Posterior vena cava (tissue), 2 donors: ENCODE measurements at places on chromosomes 3 and 15. TPM values are rescaled to one million over a fixed set of nuclear protein-coding genes. Genes with fewer than 3 reads are reported as not detected.

- no peak for DNase-seq
Observed at GRCh38 chr15:80557441-80558234, 137.5 kb upstream of the ABHD17C start.

GRCh38 chr3:108209579-108209978, 12.6 kb downstream of the IFT57 start:
- DNase-seq: no peak

The SLC28A2 gene
- total RNA-seq: not detected

GRCh38 chr15:67784090-67784781, 41.1 kb upstream of the SKOR1 start:
- DNase-seq: no peak

The FBXO40 gene
- 0.83 TPM for total RNA-seq

GRCh38 chr3:122012821-122013220, 9.2 kb downstream of the ILDR1 start:
- DNase-seq: no peak

- no peak for DNase-seq
Observed at GRCh38 chr3:187916072-187916471, 170.8 kb upstream of the BCL6 start.

DNA sequence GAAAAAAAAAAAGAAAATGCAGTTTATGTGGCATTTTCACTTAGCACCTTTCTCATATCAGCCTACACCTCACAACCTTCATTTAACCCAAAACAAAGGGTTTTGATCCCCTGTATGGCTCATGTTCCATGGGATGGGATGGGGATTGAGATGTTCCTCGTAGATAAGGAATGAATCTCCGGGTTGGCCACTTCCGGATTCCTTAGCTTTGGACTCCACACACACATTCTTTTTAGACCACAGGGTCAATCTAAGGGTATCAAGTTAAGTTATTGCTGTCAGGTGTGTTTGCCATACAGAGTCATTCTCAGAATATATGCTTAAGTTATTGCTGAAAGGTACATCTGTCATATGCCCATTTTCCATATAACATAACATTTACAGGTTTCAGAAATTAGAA, 301.4 kb upstream of the TGFBR2 start:
- no peak for DNase-seq

The RHOV gene
- not detected for total RNA-seq

The CTXND1 gene
- total RNA-seq: not detected

- no peak for DNase-seq
Observed at GRCh38 chr3:123011447-123011846, 16.1 kb downstream of the SEMA5B start.

The CASR gene
- total RNA-seq: not detected

The ETV5 gene
- 26.0 TPM for total RNA-seq

The SPPL2A gene
- 98.9 TPM for total RNA-seq

GRCh38 chr15:61069394-61070075, 159.6 kb downstream of the RORA start:
- DNase-seq: no peak

- peak; percentile 77 for DNase-seq
Observed at GRCh38 chr3:53238051-53238850, 17.6 kb downstream of the TKT start.

GRCh38 chr3:165192610-165193192, 3.5 kb downstream of the SLITRK3 start:
- no peak for DNase-seq

DNA sequence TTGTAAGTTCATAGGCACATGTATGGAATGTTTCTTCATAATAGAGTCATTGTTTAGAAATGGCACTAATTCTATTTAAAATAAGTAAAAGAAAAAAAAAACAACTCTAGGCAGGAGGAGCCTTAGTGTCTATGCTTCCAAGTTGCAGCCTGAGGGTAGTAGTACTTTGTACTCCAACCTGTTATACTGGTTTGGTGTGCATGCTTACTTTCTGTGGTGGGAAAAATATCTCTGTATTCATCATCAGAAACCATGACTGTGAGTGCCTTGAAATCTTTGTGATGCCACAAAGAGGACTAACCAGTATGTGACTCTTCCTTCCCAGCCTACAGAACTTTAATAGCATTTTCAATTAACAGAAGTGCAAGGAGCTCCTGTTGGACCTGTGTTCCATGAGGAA, 4.4 kb downstream of the NAALADL2 start:
- DNase-seq: no peak

- no peak for DNase-seq
Observed at GRCh38 chr3:2967871-2968270, 142.3 kb downstream of the IL5RA start.

DNA sequence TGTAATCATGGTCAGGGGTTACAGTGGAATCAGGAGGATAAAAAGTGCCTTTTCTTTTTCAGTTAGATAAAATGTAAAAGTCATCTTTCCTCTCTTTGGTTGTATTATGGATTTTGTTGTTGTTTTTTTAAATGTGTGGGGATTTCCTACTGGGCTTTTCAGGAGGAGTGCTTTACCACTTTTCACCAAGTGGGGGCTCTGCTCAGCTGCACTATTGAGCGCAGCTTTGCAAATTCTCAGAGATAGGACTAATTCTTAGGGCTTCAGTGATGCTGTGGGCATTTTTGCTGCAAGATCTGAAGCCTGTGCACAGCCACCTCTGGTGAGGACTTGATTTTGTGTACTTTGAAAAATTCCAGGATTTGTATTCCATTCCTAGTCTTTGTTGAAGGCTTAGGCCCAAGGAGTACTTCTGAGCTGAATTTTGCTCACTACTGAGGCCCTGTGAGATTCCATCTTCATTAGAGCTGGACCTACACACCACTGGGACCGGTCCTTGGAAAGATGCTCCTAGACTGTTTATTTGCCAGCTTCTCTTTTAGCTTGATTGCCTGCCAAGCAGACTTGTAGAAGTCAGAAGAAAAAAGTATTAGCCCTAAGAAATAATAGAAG, 7.5 kb downstream of the GNB5 start:
- DNase-seq: no peak

DNA sequence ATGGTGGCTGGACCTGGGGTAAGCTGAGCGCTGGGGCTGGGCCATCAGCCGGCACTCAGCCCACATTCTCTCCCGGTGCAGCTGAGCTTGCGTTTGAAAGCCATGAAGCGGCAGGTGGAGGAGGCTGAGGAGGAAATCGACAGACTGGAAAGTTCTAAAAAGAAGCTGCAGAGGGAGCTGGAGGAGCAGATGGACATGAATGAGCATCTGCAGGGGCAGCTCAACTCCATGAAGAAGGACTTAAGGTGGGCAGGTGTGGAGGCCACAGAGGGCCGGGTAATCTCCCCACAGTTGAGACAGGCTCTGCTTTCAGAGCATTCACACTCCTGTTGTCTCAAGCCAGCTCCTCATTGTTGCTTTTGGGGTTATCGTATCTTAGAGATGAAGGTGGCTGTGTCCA, 45.7 kb upstream of the MYZAP start:
- no peak for DNase-seq

The CEMIP gene
- total RNA-seq: 0.62 TPM

DNA sequence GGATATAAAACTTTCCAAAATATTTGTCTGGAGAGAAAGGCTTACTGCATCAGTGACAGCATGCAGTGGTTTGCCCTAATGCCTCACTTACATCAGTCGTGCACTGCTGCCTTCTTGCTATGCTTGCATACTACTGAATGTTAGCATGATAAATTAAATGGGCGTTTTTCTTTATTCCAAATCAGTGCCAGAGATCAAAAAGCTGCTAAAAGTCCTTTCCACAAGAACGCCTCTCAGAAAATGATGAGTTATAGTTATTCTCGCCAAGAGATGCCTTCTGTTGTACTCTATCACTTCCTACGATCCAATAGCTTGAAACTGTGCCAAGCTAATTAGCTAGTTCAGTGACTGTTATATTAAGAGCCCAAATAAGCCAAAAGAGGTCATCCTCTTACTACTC, 345.8 kb upstream of the ROBO2 start:
- DNase-seq: no peak

DNA sequence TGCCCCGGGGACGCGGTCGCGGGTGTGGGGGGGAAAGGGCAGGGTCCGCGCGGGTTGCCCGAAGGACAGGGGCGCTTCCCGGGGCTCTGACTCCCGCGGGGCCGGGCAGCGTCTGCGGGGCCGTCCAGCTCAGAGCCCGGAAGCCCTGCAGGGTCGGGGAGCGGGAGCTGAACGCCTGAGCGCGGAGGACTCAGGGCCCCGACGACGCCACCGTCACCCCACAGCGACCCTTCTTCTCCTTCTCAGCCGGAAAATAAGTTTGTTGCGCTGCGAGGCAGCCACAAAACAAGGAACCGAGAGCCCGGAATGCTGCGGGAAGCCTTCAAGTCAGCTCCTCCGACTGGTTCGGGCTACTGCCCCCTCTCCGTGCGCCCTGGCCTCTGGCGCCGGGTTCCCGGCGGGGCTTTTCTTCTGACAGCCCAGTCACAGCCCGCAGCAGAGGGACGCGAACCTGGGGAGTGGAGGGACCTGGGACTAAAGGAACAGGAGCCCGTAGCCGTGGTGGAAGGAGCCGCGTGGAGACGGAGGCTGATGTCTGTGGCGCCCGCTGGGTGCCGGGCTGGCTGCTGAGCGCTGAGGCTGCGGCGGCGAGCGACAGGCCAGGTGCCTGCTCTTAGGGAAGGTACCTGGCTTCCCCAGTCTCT, 484 bp downstream of the CNTN4 start:
- DNase-seq: peak; percentile 81

DNA sequence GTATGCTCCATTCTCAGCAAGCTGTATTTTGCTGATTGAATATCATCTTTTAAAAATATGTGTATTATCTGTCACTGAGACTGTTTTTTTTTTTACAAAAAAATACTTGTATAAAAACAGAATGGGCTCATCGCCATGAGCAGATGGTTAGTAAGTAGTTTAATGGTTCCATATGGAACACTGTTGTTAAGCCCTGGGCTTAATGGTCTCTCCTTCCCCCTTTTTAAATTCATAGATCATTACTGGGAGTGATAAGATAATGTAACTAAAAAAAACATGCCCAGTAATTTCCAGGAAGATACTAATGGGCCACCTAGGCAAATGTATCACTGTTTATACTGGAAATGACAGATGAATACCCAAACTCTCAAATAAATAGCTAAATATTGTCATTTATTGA, 95.3 kb upstream of the TPRG1 start:
- DNase-seq: no peak

The CACNA2D3 gene
- total RNA-seq: 4.0 TPM

The GCSAM gene
- 0.29 TPM for total RNA-seq

- no peak for DNase-seq
Observed at GRCh38 chr3:173793963-173794362, 396.4 kb downstream of the NLGN1 start.

The GOLGA6D gene
- total RNA-seq: not detected

- no peak for DNase-seq
Observed at GRCh38 chr15:58707397-58707796, 42.1 kb downstream of the ADAM10 start.

GRCh38 chr3:42180901-42181300, 85.1 kb downstream of the CCK start:
- no peak for DNase-seq

DNA sequence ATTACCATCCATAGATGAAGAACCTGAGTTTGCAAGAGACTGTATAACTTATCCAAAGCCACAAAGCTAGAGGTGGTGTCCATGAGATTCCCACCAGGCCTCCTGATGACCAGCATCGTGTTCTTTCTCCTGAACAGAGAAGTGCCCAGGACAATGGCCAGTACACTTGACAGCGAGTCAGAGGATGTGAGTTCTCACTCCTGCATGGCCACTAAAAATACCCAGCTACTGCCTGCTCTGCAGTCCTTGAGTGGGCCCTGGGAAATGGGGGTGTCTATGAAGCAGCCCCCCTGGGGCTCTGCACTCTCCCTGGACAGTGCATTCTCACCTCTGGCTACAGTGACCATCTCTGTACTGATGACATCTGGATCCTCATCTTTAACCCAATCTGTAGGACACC, 201.2 kb downstream of the RPLP1 start:
- DNase-seq: no peak

DNA sequence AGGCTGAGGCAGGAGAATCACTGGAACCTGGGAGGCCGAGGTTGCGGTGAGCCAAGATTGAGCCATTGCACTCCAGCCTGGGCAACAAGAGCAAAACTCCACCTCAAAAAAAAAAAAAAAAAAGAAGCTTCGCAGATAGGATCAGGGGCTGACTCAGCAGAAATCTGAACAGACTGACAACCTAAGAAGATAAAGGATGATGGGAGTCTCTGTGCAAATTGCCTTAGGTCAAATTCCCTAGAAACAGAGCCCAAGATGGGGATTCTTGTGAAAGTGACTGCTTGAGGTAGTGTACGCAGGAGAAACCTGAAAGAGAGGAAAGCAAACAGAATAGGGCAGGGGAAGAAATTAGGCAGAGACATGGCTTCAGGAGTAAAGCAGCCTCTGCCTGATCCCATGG, 160.8 kb upstream of the LRIG1 start:
- DNase-seq: no peak

DNA sequence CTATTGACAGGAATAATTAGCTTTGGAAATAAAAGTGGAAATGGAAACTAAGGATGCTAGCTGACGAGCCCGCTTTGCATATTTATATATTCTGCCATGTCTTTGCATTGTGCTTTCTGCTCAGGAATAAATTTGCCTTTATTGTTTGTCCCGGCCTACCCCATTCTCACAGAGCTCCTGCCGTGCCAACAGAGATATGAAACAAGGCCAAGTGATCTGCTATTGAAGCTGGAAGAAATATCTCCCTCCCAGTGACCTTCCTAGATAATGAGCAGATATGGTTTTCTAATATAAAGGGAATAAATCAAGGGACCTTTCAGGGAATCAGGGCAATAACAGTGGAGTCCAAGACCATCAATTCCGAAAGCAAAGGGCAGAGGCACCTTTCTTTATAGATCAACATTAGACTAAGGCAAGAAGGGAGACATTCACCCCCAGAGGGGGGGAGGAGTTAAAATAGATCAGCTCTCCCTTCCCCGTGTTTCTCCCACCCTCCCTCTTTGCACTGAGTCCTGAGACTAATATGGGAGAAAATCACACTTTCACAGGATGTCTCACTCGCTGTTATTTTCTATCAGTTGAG, 664.6 kb downstream of the AGBL1 start:
- DNase-seq: no peak

DNA sequence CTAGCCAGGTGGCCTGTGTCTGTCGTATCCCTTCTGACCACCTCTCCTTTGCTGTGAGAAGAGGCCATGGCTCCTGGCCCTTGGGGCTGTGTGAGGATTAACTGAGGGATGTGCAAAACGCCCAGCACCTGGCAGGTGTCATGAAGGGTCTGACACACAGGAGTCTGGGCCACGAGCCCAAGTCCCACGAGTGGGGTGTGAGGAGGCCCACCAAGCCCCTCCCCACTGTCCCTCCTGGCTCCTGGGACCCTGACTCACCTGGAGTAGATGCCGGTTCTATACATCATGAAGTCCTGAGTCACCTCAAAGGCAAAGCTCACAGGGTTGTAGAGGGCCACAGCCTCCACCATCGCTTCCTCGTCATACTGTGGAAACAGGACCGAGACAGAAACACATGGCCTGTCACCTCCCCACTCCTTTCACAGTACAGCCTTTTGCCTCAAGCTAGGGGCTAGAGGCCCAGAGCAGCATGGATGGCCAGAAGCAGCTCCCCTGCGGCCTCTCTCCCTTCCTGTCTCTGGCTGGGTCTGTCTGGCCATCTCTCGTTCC, 19.7 kb downstream of the CTSH start:
- no peak for DNase-seq

- no peak for DNase-seq
Observed at GRCh38 chr3:182364323-182364722, 429.0 kb upstream of the ATP11B start.

The TXNRD3 gene
- 7.4 TPM for total RNA-seq

GRCh38 chr3:36058404-36059030, 321.8 kb upstream of the STAC start:
- DNase-seq: no peak

GRCh38 chr3:141444586-141445285, 42.1 kb upstream of the RASA2 start:
- no peak for DNase-seq
